ENCODE measurements at places on chromosomes 1 and 21. TPM values are rescaled to one million over a fixed set of nuclear protein-coding genes. Genes with fewer than 3 reads are reported as not detected.

- H3K36me3 ChIP-seq = peaks cover 84% of the 10 kb centered on the region
- H3K4me1 ChIP-seq = peaks cover 98% of the 10 kb centered on the region
- H3K27me3 ChIP-seq = no peaks in the 10 kb centered on the region
- no peak for DNase-seq
- H3K27ac ChIP-seq = peak overlapping the region; percentile 31
Measured at GRCh38 chr1:207815913-207816291, 64.0 kb downstream of the CD46 start.

DNA sequence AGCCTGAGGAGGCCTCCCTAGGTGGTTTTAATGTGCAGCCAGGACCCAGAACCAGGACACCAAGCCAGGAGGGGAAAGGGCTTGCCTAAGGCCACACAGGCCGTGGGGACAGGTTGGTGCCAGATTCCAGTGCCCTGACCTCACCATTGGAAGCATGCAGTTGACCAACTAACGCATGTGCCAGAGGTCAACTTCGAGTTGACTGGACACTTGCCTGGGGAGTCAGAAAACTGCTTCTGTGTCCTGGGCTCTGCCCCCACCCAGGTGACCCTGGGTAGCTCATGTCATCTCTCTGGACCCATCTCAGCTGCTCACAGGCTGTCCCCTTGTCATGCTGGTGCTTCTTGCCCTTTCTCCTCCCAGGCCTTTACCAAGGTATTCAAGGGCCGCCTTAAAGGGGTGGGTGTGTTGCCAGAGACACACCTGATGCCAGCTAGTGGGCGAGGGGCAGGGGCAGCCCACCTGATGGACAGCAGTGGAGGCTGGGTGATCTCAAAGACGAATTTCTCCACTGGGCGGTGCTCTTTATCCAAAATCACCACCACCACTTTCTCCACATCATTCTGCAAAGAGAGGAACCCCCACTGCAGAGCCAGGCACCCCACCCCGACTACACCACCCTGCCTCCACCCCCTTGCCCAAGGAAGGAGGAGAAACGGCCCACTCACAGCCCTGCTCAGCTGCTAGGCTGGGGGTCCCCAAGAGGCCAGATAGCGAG, 4.4 kb downstream of the MAD2L2 start:
- peaks cover 13% of the 10 kb centered on the region for H3K4me1 ChIP-seq
- no peaks in the 10 kb centered on the region for H3K27me3 ChIP-seq
- no peak overlapping the region for H3K27ac ChIP-seq
- no peak for DNase-seq

DNA sequence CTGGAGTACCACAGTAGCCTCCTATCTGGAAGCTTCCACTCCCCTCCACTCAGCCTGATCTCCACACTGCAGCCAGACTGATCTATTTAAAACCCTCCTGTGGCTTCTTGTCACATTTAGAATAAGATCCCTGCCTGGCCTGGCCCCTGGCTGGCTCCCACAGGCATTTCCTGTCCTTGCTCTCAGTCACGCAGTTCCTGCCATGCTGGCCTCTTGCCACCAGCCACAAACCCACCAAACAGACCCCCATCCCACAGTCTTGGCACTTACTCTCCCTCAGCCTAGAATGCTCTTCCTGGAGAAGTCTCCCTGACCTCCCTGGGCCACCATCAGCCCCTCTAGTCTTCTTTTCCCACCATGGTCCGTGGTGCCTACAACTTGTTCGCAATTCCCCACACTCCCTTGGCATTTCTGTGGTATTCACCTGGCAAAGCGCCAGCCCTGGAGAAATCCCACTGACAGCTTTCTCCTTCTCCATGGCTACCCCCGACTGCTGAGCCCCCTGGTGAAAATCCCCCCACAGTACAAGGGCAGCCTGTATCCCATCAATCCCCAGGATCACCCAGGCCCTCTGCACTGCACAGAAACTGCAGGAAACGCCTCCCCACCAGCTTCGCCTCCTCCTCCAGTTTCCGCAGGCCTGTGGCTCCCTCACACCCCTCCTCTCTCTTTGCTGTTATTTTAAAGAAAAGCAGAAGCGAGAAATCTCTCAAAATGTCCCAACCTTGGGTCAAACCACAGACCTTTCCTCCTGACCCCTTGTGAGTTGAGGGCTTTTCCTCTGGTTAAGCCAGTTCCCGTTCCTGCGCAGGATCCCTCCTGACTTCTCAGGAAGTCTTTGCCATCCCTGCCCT, 94.5 kb downstream of the SYT2 start:
- no peaks in the 10 kb centered on the region for H3K27me3 ChIP-seq
- peak; percentile 40 for DNase-seq
- peaks cover 20% of the 10 kb centered on the region for H3K4me1 ChIP-seq
- H3K4me3 ChIP-seq = no peak overlapping the region
- no peak overlapping the region for H3K27ac ChIP-seq
- H3K36me3 ChIP-seq = no peaks in the 10 kb centered on the region

DNA sequence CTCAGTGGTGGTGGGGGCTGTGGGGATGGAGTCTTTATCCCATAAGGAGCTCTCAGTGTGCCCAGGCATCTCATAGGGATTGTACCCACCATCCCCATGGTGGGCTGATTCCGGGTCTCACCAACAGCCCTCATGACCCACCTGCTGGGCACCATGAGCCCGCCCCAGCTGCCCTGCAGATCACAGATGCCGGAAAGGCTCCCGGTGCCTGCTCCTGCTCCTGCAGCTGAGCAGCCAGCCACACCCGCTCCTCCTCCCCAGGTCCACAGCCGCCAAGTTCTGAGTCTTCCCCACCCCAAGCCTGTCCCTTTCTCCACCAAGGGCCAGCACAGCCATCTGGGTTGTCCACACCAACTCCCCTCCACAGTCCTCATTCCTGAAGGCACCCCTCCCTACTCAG, 15.5 kb upstream of the TSPEAR start:
- no peak overlapping the region for H3K27ac ChIP-seq
- no peaks in the 10 kb centered on the region for H3K27me3 ChIP-seq
- DNase-seq = no peak
- H3K36me3 ChIP-seq = no peaks in the 10 kb centered on the region
- no peaks in the 10 kb centered on the region for H3K4me1 ChIP-seq
- no peak overlapping the region for H3K4me3 ChIP-seq

GRCh38 chr1:26122988-26123973, 11.7 kb downstream of the PDIK1L start:
- H3K27me3 ChIP-seq = no peaks in the 10 kb centered on the region
- H3K36me3 ChIP-seq = no peaks in the 10 kb centered on the region

DNA sequence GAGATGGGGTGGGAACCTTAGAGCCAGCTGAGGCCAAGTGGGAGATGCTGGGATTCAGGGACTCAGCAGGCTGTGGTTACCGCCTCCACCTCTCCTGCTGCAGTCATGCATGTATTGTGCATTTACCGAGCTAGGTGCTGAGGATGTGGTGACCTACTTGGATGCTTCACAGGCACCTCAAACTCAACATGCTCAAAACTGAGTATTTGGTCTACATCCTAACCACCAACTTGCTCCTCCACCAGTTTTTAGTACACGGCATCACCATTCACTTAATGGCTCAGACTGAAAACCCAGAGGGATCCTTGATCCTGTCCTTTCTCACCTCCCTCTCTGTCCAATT, 5.6 kb downstream of the CHRNB2 start:
- no peaks in the 10 kb centered on the region for H3K36me3 ChIP-seq
- peaks cover 5% of the 10 kb centered on the region for H3K27me3 ChIP-seq
- no peak overlapping the region for H3K27ac ChIP-seq
- H3K4me3 ChIP-seq = no peak overlapping the region
- DNase-seq = no peak
- peaks cover 6% of the 10 kb centered on the region for H3K4me1 ChIP-seq

- DNase-seq = no peak
- no peaks in the 10 kb centered on the region for H3K4me1 ChIP-seq
- no peaks in the 10 kb centered on the region for H3K36me3 ChIP-seq
Measured at GRCh38 chr1:227793948-227794816, 21.3 kb upstream of the PRSS38 start.

GRCh38 chr1:94395748-94396309, 22.4 kb upstream of the ABCD3 start:
- no peak overlapping the region for H3K4me3 ChIP-seq
- DNase-seq = no peak
- H3K27me3 ChIP-seq = no peaks in the 10 kb centered on the region
- no peaks in the 10 kb centered on the region for H3K36me3 ChIP-seq

GRCh38 chr1:98402860-98403259, 258.7 kb upstream of the SNX7 start:
- no peaks in the 10 kb centered on the region for H3K27me3 ChIP-seq
- no peak for DNase-seq
- no peaks in the 10 kb centered on the region for H3K36me3 ChIP-seq
- no peak overlapping the region for H3K4me3 ChIP-seq
- H3K4me1 ChIP-seq = no peaks in the 10 kb centered on the region

- no peak for DNase-seq
- no peaks in the 10 kb centered on the region for H3K27me3 ChIP-seq
- H3K36me3 ChIP-seq = no peaks in the 10 kb centered on the region
- no peaks in the 10 kb centered on the region for H3K4me1 ChIP-seq
- no peak overlapping the region for H3K4me3 ChIP-seq
- no peak overlapping the region for H3K27ac ChIP-seq
Measured at GRCh38 chr1:110687250-110687649, 12.5 kb upstream of the KCNA3 start.

DNA sequence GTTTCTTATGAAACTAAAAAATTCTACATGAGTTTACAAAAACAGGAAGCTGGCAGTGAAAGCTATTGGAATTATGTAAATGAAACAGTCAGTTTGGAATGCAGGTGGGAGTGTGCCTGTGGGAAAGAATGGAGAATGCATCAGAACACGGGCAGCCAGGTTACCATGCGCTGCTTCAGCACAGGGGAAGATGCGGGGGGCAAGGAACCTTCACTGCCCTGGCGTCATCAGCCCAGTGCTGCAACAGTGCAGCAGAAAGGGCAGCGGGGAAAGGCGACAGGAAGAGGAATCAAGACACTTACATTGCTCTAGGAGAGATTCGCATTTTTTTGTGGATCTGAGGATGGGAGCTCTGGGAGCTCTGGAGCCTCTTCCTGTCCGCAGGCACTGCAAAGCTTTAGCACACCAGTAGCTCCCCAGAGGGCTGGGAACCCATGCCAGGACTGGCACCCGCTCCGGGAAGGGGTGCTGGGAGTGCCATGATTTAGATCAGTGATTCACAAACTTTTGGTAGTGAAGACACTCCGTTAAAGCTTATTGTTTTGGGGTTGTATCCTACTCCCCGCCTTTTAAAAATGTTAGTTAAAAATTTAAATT, 64.1 kb upstream of the WDR26 start:
- DNase-seq = no peak
- H3K27ac ChIP-seq = peak overlapping the region; percentile 61
- H3K4me1 ChIP-seq = peaks cover 30% of the 10 kb centered on the region
- H3K4me3 ChIP-seq = no peak overlapping the region
- H3K27me3 ChIP-seq = no peaks in the 10 kb centered on the region

GRCh38 chr1:109338091-109338490, 31.3 kb upstream of the MYBPHL start:
- no peak overlapping the region for H3K27ac ChIP-seq
- no peak overlapping the region for H3K4me3 ChIP-seq
- peaks cover 11% of the 10 kb centered on the region for H3K4me1 ChIP-seq
- H3K36me3 ChIP-seq = peaks cover 83% of the 10 kb centered on the region
- no peak for DNase-seq

DNA sequence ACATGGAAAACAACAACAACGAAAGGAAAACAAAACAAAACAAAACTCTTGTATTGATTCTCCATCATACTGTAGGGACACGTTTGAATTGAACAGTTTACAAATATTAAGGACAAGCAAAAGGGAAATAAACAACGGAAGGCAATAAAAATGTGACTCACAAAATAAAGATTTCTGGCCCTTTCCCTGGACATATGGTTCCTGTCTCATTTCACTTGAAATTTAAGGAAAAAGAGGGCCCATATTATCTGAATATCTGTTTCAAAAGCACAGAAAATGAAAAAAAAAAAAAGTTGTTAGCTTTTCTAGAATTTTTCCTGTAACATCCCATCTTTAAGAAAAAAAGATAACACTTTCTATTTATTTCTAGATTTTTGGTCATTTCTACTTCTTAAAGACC, 3.6 kb upstream of the PKN2 start:
- DNase-seq = no peak
- no peak overlapping the region for H3K4me3 ChIP-seq
- no peaks in the 10 kb centered on the region for H3K36me3 ChIP-seq
- no peak overlapping the region for H3K27ac ChIP-seq

- H3K4me1 ChIP-seq = peaks cover 11% of the 10 kb centered on the region
- no peaks in the 10 kb centered on the region for H3K27me3 ChIP-seq
- no peak overlapping the region for H3K27ac ChIP-seq
- DNase-seq = no peak
- no peak overlapping the region for H3K4me3 ChIP-seq
- H3K36me3 ChIP-seq = peaks cover 58% of the 10 kb centered on the region
Measured at GRCh38 chr1:19349999-19350398, 37.9 kb downstream of the SLC66A1 start.

- no peaks in the 10 kb centered on the region for H3K27me3 ChIP-seq
- no peak overlapping the region for H3K27ac ChIP-seq
- no peaks in the 10 kb centered on the region for H3K4me1 ChIP-seq
- no peak overlapping the region for H3K4me3 ChIP-seq
Measured at GRCh38 chr1:166233750-166234366, 67.1 kb upstream of the FAM78B start.

DNA sequence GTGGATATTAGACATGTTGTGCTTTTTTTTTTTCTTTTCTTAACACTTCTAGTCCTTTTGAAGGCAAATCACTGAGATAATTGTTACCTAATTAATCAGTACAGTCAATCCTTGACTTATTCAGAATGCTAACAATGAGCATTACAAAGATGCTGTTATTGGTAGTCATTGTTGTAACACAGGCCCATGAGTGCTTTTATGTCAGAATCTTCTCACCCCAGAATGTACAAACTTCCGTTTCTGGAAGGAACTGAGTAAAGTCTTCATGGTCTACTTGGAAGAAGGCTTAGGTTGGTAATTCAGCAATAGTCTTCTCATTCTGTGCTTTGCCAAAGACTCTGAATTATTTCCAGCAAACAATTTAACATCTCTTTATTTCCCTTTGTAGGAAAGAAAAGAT, 3.1 kb downstream of the KCNK1 start:
- H3K4me1 ChIP-seq = peaks cover 2% of the 10 kb centered on the region
- H3K4me3 ChIP-seq = no peak overlapping the region
- DNase-seq = no peak
- no peaks in the 10 kb centered on the region for H3K27me3 ChIP-seq

- H3K4me1 ChIP-seq = no peaks in the 10 kb centered on the region
- H3K36me3 ChIP-seq = peaks cover 74% of the 10 kb centered on the region
- no peak overlapping the region for H3K27ac ChIP-seq
- peak; percentile 72 for DNase-seq
Measured at GRCh38 chr1:7975212-7975865, 13.8 kb downstream of the PARK7 start.

The OLIG2 gene
- not detected for total RNA-seq

The CELA3B gene
- total RNA-seq = not detected

The NOL9 gene
- total RNA-seq = 41.9 TPM

The EDARADD gene
- total RNA-seq = 0.11 TPM

The LINGO4 gene
- total RNA-seq = 0.89 TPM

The USP25 gene
- 65.1 TPM for total RNA-seq

The HMGCL gene
- 51.7 TPM for total RNA-seq

The PGLYRP3 gene
- total RNA-seq = not detected

The RXRG gene
- 2.7 TPM for total RNA-seq

The TRPM2 gene
- total RNA-seq = 13.8 TPM

The DCAF6 gene
- total RNA-seq = 64.0 TPM

The PAPPA2 gene
- 0.10 TPM for total RNA-seq

The NCAM2 gene
- total RNA-seq = 3.1 TPM

Measured in upper lobe of left lung (tissue), 6 donors.